ENCODE measurements at places on chromosomes 11 and 22.

GRCh38 chr11:68837583-68838571 is 3.8 kb downstream of the CPT1A start:
- DNase-seq: no peak

DNA sequence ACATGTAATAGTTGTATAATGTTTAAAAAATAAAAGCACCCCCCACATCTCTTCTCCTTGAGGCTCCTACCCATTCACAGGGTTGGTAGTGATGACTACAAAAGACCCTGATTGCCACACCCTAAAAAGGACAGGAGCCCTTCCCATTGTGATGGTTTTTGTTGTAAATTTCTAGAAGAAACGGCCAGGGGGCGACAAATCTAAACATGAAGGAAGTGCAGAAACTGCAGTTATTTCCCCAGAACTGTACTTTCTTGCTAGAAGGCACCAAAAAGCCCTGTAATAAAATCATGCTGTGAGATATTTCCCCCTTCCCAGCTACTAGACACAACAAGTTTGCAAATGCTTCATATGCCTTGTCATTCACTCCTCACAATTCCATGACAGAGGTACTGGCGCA is 10.8 kb downstream of the PRR5L start:
- DNase-seq: peak; percentile 37

DNA sequence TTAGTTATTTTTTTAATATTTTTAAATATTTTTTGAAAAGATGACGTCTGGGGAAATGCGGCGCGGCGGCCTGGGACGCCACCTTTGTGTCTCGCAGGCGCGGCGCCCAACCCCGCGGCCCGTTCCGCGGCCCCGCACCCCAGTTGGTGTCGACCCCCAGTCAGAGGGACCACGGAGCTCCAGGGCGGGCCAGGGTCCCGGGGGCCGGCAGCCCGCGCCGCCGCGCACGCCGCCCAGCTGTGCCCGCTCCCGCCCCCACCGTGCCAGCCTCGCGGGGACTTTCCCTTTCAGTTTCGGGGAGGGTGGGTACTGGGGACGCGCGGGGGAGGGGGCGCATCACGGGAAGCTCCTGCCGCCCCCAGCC is 1.6 kb downstream of the CCND1 start:
- DNase-seq: no peak

GRCh38 chr11:108838792-108839105 is 173.9 kb downstream of the DDX10 start:
- DNase-seq: no peak

GRCh38 chr11:63616953-63617352 is 2.7 kb upstream of the PLAAT3 start:
- DNase-seq: no peak

GRCh38 chr22:30459181-30460052 is 12.4 kb downstream of the SEC14L3 start:
- no peak for DNase-seq

DNA sequence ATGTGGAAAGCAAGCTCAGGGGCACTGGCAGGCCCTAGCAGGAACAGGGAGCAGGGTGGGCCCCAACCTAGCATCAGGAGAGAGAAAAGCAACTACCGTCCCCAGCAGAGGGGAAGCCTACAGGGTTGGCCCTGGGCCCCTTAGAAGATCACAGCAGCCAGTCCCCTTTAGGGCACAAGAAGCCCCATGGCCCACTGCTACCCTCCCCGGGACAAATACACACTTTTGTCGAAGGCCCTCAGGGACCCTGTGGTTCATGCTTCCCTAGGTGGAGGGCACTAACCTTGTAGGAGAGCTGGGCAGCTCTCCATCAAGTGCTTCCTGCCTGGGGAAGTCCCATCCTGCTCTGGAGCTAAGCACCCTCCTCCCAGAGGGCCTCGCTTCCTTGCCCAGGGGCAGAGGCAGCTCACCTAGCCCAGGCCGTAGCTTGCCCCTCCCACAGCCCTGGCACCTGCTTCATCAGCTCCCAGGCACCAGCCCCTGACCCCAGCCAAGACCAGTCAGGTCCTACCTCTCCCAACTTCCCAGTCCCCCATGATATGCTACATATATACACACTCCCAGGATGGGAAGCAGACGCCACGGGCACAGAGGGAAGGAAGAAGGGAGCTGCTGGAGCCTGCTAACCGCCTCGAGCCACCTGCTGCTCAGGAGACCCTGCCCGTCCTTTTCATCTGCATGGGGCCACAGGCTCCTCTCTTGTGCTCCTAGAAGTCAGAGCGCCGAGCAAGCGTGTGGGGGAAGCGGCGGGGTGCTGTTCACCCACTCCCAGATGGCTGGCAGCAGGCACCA is 20.1 kb downstream of the SUN2 start:
- DNase-seq: no peak

DNA sequence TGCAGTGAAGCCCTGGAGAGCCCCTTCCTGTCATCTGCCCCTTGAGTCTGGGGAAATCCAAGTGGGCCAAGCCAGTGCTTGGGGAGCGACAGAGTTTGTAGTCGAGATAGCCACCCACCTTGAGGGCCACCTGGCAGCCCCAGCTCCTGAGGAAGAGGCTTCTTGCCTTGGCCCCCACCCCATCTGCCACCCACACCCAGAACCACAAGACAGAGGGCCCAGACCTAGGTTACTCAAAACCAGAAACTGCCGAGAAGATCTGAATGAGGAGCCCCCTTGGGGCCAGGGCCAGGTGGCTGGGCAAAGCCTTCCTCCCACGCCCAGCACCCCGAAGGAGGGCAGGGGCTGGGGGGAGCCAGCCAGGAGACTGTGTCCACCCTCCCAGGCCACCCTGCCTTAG is 18.8 kb upstream of the PRR5 start:
- no peak for DNase-seq

DNA sequence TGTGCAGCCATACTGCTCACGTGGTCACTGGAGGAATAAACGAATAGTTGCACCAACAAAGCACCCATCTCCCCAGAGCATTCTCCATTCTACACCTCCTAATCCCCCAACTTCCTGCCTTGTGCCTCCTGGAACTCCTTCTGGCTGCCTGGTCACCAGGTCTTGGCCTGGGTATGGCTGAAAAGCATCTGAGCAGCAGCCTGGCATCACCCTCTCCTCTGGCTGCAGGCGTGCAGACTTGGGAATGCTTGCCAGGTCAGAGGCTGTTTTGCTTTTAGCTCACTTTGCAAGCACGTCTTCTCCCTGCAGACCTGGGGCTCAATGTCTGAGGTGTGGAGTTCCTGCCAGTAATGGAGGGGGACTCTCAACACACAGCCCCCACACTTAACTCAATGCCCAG is 33.3 kb upstream of the KCNJ11 start:
- DNase-seq: no peak

- DNase-seq: no peak
Observed at GRCh38 chr11:91795139-91795887, 429.3 kb upstream of the FAT3 start.

GRCh38 chr11:2312232-2313042 is 10.6 kb downstream of the TSPAN32 start:
- DNase-seq: peak; percentile 36

GRCh38 chr11:115123641-115124040 is 380.6 kb downstream of the CADM1 start:
- DNase-seq: no peak

GRCh38 chr11:94379613-94380012 is 21.6 kb downstream of the GPR83 start:
- no peak for DNase-seq

DNA sequence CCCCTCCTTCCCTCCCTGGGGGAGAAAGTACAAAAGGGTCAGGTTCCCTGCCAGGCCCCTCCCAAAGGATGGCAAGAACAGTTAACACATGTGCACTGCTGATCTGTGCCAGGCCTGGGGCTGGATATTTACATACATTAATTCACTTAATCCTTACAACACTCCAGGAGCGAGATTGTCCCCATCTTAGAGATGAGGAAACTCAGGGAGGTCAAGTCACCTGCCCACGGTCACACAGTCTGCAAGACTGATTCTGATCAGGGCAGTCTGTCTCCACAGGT is 36.5 kb downstream of the NECTIN1 start:
- DNase-seq: no peak

- DNase-seq: no peak
Observed at GRCh38 chr22:42414565-42415303, 17.5 kb downstream of the NFAM1 start.

DNA sequence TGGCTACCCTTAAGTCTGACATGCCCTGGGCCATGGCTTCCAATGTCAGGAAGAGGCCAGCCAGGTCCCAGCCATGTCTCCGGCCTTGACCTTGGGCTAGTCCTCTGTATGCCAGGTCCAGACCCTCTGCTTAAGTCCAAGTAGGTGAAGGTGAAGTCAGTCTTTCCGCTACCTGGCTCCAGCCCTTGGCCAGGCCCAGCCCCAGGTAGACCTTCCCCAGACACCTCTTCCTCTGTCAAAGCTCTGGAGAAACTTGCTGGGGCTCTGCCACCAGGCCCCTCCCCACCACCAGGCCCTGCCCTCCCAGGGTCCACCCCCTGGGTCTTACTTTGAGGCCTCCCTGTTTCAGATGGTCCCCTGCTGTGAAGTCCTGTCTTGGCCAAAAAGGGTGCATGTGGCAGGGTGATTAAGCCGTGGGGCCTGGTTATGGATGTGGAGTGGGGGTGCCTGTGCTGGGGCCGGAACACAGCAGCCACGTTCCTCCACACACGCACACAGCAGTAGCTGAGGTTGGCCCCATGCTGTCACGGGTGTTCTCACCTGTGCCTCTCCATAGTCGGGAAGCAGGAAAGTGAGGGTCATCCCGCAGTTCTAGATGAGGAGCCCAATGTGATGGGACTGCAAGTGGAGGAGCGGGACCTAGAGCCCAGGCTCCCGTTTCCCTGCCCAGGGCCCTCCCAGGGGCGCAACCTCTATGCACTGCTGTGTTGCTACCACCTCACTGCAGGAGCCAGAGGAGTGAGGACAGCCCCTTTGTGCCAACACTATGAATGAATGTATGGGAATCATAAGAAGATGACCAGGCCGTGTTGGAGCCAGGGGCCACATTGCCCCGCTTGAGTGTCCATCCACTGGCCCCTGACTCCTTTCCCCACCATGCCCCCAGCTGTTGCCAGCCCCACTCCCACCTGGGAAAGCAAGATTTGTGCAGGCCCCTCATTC is 72.2 kb downstream of the LINC01488 start:
- DNase-seq: no peak

DNA sequence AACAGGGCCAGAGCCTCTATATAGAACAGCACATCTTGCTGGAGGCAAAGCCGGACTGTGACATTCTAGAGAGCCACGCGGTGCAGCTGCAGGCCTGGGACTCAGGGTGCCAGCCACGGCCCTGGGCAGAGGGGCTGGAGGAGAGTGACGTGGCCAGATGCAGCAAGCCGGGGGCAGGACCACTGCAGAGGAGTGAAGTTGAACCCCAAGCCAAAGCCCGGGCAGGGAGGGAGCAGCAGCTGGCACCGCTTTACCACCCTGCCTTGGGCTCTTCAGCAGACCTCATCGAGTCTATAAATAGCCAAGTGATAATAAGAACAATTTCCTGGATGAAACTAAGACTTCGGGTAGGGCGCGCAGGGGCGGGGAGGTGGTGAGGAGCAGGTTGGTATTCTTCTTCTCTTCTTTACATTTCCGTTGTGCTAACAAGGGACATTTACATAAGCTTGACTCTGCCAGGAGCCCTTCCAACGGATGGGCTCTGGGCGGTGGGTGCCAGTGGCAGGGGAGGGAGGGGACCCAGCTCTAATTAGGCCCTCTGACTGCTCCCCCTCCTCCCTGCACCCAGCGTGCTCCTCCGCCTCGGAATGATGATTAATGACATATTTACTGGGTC is 110.2 kb downstream of the ST3GAL4 start:
- DNase-seq: no peak

GRCh38 chr22:44245438-44245837 is 64.7 kb downstream of the PARVG start:
- no peak for DNase-seq

- DNase-seq: no peak
Observed at GRCh38 chr22:49827271-49827852, 311 bp downstream of the BRD1 start.

DNA sequence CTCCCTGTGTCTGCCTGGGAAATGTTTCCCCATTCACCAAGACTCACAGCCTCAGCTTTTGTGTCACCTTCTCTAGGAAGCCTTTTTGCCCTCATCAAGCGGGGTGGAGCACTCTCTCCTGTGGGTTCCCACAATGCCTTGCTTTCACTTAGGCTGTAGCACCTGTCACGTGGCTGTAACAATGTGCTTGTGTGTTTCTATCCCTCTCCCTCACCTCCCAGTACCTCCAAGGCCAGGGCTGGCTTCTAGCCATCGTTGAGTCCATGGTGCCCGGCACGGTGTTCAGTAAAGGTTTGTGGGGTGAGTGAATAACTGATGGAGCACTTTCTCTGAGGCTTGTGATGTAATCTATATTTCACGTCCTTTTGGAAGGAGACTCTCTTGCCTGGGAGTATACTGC is 153.2 kb downstream of the TTC17 start:
- no peak for DNase-seq

DNA sequence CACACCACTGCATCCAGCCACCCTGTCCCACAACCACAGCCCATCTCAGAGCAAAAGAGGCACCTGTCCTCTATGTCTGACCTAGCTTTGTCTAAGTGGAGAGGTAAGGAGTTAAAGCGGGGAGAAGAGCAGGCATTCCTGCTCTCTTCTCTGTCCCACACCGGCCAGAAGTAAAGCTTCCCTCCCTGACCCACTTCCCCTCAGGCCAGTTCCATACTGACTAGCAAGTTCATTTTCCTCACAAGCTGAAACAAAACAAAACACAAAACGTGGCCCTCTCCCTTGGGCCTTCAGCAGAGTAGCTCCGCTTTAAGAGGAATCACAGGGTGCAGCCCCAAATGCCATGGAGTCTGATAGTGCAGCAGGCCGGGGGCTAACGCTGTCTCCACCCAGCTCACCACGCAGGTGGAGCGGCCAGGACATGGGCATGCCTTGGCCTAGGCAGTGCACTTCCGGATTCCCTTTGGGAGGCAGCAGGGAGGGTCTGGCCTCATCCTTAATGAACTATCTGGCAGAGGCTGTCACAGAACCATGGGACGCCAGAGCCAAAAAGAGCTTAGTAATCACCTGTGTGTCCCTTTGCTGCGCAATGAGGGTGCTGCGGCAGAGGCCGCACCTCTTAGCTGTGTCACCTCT is 34.0 kb downstream of the FLI1 start:
- no peak for DNase-seq

DNA sequence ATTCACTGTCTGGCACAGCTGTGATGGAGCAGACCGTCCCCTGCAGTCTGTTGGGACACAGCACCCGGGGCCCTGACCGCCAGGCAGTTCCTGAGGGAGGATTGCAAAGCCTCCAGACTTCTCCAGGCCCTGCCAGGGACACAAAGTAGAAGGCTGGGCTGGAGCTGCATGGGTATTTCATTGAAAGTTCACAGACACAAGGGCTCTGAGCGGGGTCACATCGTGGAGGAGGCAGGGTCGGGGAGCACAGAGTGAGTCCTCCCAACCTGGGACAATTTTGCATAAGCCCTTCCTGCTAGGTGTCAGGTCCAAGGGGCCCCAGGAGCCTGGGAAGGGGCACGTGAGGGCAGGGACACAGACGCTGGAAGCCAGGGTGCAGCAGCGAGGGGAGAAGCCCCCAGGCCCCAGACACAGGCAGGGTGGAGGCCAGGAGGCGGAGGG is 15.7 kb downstream of the IFITM10 start:
- DNase-seq: no peak

DNA sequence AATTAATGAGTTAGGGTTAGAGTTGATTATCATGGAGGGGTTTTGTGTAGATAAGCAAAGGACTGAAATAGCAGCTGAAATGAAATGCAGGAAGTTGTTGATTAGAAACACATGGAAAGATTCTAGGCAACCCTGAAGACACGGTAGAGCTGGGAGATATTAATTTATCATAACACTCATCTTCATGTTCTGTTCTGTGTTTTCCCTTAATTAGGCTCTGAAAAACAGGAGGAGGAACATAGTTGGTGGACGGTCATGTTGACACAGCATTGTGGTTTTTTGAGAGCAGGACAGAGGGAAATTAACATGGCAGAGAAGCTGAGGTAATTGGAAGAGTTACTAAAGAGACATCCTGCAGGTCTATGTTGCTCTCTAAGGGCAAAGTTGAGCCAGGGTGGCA is 138.8 kb upstream of the UBASH3B start:
- no peak for DNase-seq
